ENCODE measurements at places on chromosomes 4 and X.

DNA sequence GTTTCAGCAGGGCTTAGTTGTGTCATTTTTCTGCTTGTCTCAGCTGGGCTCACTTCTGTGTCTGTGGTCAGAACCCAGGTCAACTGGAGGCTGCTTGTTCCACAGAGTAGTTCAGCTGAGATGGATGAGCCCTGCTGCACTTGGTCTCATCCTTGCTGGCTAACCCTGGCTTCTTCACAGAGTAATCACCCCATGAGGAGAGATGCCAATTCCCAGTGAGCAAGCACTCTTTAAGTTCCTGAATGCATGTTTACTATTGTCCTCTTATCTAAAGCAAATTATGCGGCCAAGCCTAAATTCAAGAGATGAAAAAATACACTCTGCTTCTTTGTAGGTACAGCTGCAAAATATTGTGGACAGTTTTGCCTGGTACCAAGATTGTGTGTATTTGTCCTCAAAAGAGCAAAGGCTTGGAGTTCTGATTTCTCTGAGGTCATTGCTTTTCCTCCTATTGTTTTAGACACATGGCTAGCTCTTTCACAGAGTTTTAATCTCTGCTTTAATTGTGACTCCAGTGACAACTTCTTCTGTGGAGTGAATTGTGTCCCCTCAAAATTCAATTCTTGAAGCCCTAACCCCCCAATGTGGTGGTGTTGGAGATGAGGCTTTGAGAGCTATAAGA is 236.6 kb upstream of the ANKRD50 start:
- no peak for DNase-seq

DNA sequence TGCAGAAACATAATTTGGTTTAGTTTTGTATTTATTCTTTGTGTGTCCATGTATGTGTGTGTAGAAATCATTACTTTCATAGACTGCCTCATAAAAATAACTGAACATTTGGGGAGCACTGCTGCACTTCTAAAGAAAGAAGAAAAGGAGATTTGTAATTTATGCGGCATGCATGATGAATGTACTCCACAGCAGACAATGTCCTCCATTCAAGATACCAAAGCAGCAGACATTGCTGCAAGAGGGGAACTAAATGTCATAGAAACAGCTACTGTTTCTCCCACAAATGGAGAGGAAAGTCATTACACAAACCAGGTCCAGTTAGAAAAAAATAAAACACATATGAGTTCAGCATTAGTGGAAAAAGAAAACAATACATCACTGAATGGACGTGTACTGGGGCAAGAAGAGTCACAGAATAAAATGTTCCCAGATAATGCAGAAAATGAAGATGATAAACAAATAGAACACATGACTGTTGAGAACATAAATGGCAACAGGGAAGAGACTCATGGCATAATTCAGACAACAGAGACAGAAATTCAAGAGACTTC is 2.6 kb downstream of the DTHD1 start:
- no peak for DNase-seq

GRCh38 chrX:23136816-23137215 is 137.1 kb downstream of the DDX53 start:
- no peak for DNase-seq

DNA sequence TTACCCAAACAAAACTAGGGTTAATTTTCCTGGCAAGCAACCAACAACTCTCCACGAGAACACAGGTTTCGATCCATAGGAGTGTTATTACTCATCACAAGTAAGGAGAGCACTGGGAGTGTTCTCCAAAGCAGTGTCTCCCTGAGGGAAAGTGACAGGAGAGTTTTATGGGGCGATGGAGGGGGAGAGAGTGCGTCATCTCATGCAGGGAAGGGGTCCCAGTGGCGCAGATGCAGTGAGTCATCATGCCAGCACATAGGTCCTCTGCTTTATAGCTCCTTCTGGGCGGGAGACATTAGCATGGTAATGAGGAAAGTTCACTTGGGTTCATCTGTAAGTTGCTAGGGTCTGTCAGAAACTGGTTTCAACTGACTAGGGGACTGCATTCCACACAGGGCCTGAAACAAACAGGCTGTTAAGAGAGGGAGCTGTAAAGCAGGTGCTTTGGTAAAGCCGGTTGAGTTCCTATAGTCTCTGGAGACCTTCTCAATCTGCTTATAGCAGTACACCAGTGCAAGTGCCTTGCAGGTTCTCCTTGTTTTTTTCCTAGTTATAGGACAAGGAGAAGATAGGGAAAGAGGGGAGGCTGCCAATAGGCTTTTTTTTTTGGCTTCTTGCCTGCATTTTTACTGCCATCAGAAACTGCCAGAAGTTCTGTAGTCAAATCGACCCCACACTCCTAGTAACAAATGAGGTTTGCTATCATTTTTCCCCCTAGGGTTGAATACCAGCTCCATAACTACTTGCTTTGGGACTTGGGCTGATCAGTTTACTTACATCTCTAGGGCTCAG is 12.8 kb upstream of the BOD1L1 start:
- DNase-seq: no peak

GRCh38 chr4:13635286-13635799 is 7.8 kb upstream of the BOD1L1 start:
- DNase-seq: no peak

GRCh38 chr4:112141366-112142138 is 3.7 kb upstream of the FAM241A start:
- DNase-seq: no peak

DNA sequence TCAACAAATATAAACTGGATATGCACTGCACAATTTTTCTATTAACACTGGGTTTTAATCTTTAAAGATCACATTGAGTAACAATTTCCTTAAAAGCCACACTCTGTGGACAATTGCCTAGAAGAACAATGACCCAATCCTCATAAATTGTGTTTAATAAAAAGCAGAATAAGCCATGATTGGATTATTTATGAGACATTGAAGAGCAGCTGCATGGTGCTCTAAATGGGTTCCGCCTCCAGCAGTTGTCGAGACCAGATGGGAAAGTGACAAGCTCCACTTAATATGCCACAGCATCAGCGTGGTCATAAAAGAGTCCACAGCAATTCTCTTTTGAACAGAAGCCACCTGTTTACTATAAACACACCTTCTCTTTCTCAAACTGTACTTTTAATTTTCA is 635.2 kb upstream of the FRG1 start:
- no peak for DNase-seq

- DNase-seq: no peak
These were observed 5.1 kb upstream of the ASMT start for GRCh38 chrX:1609762-1610161.

- no peak for DNase-seq
These were observed 127.3 kb downstream of the AFAP1 start for GRCh38 chr4:7812231-7812857.

GRCh38 chr4:76376534-76376933 is 44.4 kb downstream of the CCDC158 start:
- no peak for DNase-seq

GRCh38 chr4:55510685-55511084 is 36.0 kb downstream of the CLOCK start:
- DNase-seq: no peak

DNA sequence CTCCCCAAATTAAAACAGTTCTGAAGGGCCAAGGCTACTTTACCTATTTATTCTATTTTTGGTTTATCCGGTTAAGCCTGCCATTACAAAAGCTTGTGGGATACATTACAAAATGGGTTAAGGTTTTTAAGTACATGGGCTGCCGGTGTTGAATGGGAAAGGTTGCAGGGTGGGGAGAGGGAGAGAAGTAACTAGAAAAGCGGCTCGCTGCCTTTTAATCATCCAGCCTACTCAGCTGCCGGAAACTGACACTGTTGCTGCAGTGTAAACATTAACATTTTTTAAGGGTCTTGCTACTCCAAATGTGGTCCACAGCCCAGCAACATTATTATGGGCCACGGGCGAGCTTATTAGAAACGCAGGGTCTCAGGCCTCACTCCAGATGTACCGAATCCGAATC is 1.5 kb upstream of the IL1RAPL1 start:
- DNase-seq: no peak

DNA sequence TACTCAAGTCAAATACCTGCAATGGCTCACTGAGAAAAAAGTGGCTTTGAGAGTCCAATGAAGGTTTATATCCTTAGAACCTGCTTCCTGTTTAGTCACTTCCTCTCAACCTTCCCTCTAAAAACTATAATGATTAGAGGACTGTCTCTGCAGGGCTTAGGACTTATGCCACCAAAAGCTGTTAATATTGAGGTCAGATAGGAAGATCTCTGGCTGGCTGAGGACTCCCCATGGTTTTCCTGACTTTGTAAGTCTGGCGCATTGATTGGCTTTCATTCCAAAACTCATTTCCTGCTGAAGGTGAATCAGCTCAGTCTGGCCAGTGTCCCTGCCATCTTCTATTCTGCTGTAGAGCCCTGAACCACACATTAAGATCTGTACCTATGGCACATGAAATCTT is 140.9 kb upstream of the ANK2 start:
- DNase-seq: no peak

- no peak for DNase-seq
These were observed 94.2 kb downstream of the ATP10D start for GRCh38 chr4:47579235-47579634.

DNA sequence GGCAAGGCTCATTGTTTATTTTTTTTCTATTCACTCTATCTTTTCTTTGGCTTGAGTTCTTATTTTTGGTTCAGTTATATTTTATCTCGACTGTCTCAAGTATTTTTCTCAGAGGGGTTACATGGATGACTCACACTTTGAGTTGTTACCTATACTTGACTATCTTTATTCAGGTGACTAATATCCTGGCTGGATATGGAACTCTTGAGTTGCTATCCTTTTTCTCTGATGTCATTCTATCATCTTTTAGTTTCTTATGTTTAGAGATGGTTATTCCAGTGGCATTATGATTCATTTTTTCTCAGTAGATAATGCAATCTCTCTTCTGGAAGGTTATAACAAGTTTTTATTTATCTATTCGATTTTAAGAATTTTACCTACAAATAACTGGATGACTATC is 117.9 kb downstream of the COX18 start:
- DNase-seq: no peak

GRCh38 chr4:138414202-138414601 is 172.1 kb upstream of the SLC7A11 start:
- no peak for DNase-seq

DNA sequence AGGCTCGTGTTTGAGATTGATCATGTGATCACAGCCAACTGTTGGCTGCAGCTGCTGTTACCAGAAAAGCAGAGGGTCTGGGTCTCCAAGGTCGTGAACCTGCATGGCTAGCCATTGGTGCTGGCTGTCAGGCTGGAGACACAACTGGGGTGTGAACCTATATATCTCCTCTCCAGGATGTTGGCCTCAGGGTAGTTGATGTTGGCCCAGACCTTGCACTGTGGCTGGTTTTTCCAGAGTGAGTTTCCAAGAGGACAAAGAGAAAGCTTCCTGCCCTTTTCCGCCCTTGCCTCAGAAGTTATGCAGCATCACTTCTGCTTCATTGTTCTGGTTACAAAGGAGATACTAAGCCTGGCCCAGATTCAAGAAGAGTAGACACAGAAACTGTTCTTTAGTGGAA is 607.8 kb upstream of the HS3ST1 start:
- DNase-seq: no peak

DNA sequence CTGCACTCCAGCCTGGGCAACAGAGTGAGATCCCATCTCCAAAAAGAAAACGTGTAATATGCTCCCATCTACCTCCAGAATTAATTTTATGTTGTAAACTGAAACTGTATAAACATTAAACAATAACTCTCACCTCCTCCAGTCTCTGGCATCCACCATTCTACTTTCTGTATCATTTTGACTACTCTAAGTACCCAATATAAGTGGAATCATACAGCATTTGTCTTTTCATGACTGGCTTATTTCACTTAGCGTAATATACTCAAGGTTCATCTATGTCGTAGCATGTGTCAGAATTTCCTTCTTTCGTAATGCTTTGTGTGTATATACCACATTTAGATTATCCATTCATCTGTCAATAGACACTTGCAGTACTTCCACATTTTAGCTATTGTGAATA is 20.6 kb downstream of the F8 start:
- no peak for DNase-seq

GRCh38 chrX:19256986-19257385 is 86.7 kb upstream of the PDHA1 start:
- no peak for DNase-seq

DNA sequence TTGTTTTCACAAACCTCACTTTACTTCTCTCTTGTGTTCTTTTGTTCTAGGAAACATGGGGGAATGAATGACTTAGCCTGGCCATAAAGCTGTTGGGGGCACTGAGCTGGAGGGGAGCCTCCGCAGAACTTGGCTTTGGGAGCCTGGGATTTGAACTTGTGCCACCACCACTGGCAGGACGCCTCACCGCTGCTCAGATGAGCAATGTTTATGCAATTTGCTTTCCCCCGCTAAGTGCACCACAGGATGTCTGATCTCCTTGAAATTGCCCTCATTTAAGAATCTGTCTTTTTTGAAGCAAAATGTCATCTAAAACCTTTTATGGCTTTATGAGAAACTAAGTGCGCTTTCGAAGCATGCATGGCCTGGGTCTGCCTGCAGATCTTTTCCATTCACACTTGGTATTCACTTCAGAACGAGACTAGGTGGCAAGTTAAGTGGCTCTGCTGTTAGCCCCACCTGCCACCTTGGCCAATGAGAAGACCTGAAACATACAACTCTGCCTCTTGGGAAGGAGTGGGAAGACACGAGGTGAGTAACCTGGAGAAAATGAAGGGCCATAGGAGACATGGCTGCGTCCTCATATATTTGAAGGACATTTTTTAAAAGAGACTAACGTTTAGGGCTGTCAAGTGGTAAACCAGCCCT is 119.3 kb downstream of the LDB2 start:
- DNase-seq: no peak

All from activated naive CD4-positive, alpha-beta T cell (primary cell).